ENCODE measurements at places on chromosomes 13 and 19.

DNA sequence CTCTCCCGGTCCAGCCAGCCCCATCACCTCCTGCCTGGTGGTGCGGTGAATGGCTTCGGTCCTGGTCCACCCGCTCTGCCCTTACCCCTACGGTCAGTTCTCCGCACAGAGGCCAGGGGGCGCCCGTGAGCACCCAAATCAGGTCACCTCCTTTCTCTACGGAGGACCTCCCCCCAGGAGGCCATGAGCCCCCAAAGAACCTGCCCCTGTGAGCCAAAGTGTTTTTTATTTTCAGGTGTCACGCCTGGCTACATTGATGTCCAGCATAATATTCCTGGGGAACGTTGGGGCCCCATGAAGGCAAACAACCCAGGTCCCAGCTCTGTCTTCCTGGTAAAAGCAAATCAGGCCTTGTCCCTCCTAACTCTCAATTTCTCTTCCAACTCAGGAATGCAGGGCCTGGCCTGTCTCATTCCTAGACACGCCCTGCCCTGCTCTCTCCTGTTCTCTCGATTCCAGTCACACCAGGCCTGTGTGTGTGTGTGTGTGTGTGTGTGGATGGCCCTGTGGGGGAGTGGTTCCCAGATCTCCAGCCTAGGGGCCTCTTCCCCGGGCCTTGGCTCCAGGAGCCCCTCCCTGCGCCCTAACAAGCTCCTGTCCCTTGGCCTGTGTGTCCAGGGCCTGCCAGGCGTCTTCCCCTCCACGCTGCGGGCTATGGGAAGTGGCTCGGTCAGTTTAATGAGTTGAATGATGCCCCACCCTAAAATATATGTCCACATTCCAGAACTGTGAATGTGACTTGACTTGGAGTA, 9.7 kb upstream of the GIPC1 start:
- DNase-seq = peak; percentile 34

- DNase-seq = no peak
These were observed 279.8 kb downstream of the DNAJC15 start for GRCh38 chr13:43303033-43303729.

GRCh38 chr19:11125994-11126685, 29.4 kb downstream of the SPC24 start:
- DNase-seq = peak; percentile 35

DNA sequence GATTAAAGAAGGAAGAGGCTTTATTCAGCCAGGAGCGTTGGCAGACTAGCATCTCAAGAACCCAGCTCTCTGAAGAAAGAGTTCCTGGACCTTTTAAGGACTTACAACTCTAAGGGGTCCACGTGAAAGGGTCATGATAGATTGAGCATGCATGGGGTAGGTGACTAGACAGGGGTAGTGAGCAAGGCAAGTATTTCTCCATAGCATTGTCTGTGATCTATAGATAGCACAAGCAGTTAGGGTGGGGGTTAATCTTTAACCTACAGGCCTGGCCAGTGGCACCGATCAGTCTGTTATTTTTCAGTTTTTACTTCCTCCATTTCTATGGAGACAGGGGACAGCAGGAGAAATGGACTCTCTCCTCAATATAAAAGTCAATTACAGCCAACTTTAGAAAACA, 983.7 kb downstream of the SLITRK1 start:
- no peak for DNase-seq

GRCh38 chr19:33171916-33172359, 22.2 kb upstream of the LRP3 start:
- peak; percentile 8 for DNase-seq

DNA sequence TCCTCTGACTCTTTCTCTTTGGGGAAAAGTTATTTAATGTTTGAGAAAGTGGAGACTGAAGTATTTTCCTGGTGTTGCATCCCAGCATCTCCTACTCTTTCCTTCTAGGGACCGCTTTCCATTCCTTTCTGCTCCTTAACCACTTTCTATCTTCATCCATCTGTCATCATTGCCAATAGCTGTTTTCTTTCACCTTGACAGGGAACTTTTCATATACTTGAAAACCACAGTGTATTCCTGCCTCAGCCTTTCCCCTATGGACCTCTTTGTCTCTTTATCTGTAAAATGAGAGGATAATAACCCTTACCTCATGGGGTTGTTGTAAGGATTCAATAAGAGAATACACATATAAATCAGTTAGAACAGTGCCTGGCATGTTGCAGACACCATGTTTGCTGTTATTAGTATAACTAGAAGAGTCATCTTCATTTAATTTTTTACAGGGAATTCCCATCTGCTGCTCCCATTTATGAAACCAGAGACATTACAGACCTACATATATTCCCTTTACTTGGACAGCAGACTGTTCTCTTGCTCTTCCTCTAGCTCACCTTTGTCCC, 31.8 kb downstream of the LCP1 start:
- DNase-seq = no peak

- peak; percentile 72 for DNase-seq
These were observed 122.5 kb downstream of the STK24 start for GRCh38 chr13:98454389-98454881.

DNA sequence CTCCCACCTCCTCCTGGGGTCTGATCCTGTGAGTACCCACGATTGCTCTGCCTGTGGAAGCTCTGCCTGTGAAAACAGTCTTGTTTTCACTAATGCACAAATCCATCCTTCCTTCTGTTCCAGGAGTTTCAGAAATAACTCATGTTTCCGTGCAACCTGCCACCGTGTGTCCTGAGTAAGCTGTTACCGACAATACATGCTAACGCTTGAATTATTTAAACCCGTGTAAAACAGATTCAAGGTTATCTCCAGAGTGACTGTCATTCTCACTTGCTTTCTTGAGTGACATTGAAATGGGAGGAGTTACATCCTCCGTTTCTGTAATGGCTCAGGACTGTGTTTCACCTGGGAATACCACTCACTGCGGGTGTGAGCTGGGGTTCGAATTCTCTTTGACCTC, 24.9 kb downstream of the GPR12 start:
- DNase-seq = no peak

DNA sequence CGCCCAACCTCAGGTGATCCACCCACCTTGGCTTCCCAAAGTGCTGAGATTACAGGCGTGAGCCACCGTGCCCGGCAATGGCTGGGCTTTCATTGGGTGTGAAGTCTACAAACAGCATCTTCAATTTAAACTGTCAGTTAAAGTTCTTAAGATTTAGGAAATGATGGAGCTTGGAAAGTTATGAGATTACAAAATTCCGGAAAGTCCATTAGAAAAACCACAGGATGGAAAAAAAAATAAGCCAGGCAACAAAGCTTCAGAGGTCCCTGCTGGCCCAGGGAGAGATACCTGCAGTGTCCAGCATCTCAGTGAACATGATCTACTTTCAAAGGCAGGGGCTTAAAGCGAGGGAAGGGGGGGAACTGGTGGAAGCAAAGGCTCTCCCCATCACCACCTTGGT, 4.6 kb upstream of the ZNF587B start:
- DNase-seq = no peak

DNA sequence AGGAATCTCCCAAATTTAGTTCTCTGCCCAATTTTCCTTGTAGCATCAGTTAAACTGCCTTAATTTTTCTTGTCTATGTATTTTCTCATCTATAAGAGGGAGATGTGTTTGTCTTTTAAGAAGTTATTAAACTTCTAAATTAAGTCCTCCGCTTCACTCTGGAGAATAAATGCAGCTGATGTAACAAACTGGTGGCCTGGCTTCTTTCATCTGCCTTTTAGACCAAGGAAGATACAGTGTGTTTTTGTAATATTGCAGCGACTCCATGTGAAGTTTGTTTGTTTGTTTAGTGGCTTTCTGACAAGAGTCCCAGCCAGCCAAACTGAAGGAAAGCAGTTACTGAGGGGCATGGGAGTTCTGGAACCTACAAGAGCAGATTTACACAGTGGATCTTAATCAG, 56.4 kb downstream of the KLF12 start:
- no peak for DNase-seq

DNA sequence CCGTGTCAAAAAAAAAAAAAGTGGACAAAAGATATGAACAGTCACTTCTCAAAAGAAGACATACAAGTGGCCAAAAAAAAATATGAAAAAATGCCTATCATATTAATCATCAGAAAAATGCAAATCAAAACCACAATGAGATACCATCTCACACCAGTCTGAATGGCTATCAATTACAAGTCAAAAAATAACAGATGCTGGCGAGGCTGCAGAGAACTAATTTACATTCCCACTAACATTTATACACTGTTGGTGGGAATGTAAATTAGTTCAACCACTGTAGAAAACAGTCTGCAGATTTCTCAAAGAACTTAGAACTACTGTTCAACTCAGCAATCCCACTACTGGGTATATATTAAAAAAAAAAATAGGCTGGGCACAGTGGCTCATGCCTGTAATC, 26.5 kb upstream of the FOXO1 start:
- DNase-seq = no peak

GRCh38 chr19:35436477-35437405, 11.3 kb upstream of the FFAR2 start:
- DNase-seq = no peak

- DNase-seq = no peak
These were observed 40.6 kb upstream of the ZNF681 start for GRCh38 chr19:23799321-23799720.

GRCh38 chr13:73336773-73337172, 278.0 kb downstream of the KLF5 start:
- no peak for DNase-seq

- DNase-seq = no peak
These were observed 10.1 kb upstream of the ZNF554 start for GRCh38 chr19:2809387-2810140.

- DNase-seq = no peak
These were observed 4.8 kb upstream of the UCHL3 start for GRCh38 chr13:75544681-75545330.

- no peak for DNase-seq
These were observed 402.9 kb downstream of the HS6ST3 start for GRCh38 chr13:96492766-96493165.

- no peak for DNase-seq
These were observed 1.2 kb downstream of the NUDT15 start for GRCh38 chr13:48038761-48039160.

- no peak for DNase-seq
These were observed 11.3 kb downstream of the STAP2 start for GRCh38 chr19:4327252-4327876.

- peak; percentile 3 for DNase-seq
These were observed 38.7 kb upstream of the C1QTNF9 start for GRCh38 chr13:24270639-24271141.

GRCh38 chr13:109389456-109389855, 396.9 kb downstream of the IRS2 start:
- no peak for DNase-seq

DNA sequence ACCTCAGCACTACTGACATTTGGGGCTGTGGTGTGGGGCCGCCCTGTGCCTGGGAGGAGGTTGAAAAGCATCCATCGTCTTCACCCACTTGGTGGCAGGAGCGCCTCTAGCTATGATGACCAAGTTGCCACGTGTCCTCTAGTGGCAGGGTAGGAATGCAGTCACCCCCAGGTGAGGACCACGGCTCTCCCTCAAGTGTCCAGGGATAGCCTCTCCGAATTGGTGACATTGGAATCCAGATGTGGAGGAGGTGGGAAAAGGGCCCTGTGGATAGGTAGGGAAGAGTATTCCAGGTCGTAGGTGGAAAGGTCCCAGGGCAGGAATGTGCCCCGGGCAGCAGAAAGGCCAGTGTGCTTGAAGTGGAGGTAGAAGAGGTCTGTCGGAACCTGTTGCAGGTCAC, 37.6 kb downstream of the ARHGEF18 start:
- DNase-seq = no peak

GRCh38 chr13:46288570-46289259, 77.0 kb downstream of the LRRC63 start:
- DNase-seq = no peak

DNA sequence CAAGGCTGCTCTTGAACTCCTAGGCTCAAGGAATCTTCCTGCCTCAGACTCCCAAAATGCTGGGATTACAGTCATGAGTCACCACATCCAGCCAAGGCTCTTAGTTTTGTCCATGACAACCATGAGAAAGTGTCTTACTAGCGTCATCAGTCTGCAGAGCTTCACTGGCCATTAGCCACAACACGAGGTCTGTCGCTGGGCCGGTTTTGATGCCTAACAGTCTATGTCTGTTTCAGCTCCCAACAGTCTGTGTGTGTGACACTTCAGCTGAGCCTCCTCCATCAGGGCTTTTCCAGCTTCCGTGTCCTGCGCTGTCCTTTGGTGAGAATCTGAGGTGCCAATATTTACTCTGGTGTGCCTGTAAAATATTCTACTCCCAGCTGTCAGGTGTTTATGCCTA, 47.6 kb downstream of the CEP89 start:
- DNase-seq = no peak

DNA sequence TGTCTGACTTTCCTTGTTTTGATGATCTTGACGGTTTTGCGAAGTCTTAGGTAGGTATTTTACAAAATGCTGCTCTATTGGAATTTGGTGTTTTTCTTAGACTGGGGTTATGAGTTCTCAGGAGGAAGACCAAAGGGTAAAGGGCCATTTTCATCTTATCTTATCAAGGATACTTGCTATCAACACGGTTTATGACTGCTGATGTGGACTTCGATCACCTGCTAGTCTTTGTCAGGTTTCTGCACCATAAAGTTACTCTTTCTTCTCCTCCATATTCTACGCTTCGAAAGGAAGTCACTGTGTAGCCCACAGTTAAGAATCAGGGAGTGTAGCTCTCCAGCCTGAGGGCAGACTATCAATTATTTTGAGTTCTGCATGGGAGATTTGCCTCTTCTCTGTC, 7.4 kb upstream of the CEBPG start:
- no peak for DNase-seq

DNA sequence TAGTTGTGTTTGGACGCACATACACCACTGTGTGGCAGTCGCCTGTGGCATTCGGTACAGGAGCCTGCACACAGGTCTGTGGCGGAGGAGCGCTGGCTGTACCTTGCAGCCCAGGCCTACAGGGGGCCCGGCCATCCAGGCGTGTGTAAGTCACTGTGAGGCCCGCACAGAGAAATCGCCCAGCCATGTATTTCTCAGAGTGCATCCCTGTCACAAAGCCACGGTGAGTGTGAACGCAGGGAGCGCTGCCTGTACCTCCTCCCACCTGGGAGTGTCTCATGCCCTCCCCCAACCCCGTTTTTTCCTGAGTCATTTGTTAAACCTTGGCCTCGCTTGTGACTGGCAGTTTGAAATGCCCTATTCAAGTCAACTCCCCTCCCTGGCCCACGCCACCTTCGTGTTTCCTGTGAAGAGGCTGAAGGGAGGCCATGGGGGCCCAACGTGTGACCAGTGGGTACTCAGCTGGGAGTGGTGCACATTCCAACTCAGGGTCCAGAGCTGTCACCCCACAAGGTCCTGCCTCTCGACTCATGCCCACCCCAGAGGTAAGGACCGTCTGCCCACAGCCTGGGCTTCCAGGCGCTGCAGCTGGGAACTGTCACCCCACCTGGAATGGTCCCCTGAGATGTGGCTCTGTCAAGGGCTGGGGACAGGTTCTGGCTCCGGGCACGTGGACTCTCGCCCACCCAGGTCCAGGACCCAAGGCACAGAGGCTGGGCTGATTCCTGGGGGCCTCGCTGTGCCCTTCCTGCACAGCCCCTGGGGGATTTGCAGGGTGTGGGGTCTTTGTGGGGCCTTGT, 11.6 kb upstream of the RASA3 start:
- DNase-seq = no peak

DNA sequence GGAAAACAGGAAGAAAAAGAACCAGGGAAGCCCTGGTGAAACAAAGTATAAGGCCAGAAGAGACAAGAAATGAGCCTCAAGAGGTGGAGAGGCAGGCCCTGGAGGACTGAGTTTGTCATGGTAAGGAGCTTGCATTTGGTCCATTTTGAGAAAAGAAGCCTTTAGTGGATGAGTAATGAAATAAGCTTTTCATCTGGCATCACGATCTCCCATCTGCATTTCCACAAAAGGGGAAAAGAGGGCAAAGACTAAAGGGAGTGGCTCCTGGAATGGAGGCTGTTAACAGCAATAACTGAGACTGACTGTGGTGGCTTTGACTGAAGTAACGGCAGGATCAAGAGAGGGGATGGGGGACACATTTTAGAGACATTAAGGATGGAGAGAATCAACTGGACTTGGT, 148.8 kb upstream of the NBEA start:
- DNase-seq = no peak
